ENCODE measurements at places on chromosomes 16 and 17. TPM values are rescaled to one million over a fixed set of nuclear protein-coding genes. Genes with fewer than 3 reads are reported as not detected.

Gene LRRC3C
- total RNA-seq: not detected

DNA sequence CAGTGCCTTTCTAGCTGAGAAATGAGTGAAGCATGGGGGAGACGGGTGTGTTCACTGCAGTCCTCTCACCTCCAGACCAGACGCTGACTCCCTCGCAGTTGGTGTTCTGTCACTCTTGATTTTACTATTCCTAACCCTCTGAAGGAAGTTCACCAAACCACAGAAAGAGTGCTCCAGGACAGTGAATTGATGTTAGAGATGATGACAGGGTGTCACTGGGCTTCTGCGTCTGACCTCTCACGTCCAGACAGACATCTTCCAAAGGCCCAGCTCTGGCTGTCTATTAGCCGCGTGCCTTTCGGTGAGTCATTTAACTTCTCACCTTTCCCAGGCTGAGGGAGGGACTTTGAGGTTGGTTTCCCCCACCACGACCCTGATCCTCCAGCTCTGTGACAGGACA, 8.2 kb downstream of the CRAMP1 start:
- no peak for DNase-seq

- no peak for DNase-seq
Measured at GRCh38 chr16:88956546-88957432, 20.2 kb downstream of the CBFA2T3 start.

GRCh38 chr16:35146031-35146710, 1686.8 kb downstream of the TP53TG3F start:
- no peak for DNase-seq

DNA sequence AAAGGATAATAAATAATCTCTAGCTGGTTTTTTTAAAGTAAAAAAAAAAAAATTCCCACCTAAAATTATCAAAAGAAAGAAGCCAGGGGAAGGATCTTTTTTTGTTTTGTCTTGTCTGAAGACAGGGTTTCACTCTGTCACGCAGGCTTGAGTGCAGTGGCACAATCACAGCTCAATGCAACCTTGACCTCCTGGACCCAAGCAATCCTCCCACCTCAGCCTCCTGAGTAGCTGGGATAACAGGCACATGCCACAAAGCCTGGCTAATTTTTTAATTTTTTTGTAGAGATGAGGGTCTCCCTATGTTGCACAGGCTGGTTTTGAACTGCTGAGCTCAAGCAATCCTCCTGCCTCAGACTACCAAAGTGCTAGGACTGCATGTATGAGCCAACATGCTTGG, 78.4 kb upstream of the STAC2 start:
- no peak for DNase-seq

DNA sequence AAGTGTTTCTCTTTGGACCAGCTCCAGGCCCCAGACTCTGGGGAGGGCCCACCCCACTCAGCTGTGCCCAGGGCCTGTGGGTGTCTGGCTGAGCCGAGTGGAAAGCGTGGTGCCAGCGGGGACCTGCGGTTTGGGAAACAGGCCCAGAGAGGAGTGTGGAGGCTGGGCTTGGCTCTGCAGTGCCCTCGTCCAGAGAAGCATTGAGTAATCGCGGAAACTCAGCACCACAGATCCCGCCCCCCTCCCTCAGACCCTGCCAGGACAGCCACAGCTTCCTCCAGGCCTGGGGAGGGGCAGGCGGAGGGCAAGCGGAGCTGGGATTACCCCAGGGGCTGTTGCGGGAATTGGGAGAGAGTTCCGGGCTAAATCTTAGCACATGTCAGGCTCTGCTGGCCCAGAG, 14.6 kb upstream of the PITPNA start:
- no peak for DNase-seq

DNA sequence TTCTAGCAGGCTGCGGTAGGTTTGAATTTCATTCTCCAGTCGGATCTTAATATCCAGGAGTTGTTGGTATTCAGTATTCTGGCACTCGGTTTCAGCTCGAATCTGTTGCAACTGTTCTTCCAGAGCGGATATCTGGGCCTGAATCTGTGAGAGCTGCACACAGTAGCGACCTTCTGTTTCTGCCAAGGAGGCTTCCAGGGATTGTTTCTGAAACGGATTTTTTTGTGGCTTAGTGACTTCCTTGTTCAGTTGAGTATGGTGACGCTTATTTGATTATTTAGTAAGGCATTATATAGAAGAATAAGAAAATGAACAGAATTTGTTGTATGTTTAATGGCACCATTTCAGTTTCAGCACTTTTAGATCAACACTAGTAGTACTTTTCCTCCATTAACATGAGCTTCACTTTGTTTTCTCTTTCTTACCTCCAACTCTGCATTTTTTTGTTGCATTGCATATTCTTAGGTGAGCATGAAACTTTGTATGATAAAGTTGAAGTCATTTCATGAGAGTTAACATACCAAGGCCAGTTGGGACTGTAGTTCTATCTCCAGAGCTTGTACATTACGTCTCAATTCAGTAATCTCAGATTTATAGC, 2.8 kb downstream of the KRT10 start:
- no peak for DNase-seq

DNA sequence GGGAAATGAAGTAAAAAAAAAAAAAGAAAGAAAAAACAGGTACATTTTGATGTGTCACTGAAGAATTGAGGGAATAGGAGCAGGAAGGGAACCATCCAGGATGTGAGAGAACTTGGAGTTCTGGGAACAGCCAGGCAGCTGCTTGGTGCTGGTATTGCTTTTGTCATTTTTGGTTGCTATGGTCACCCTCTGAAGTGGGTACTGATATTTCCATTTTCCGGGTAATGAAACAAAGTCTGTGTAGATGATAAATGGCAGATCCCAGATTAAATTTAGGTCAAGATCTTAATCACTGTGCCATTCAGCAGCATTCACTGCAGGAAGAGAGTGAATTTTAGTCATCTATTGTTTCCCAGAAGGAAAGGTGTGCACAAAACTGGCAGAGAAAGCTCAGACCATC, 93.6 kb downstream of the ABCA8 start:
- no peak for DNase-seq

GRCh38 chr16:20049831-20050230, 23.9 kb downstream of the GPR139 start:
- no peak for DNase-seq

DNA sequence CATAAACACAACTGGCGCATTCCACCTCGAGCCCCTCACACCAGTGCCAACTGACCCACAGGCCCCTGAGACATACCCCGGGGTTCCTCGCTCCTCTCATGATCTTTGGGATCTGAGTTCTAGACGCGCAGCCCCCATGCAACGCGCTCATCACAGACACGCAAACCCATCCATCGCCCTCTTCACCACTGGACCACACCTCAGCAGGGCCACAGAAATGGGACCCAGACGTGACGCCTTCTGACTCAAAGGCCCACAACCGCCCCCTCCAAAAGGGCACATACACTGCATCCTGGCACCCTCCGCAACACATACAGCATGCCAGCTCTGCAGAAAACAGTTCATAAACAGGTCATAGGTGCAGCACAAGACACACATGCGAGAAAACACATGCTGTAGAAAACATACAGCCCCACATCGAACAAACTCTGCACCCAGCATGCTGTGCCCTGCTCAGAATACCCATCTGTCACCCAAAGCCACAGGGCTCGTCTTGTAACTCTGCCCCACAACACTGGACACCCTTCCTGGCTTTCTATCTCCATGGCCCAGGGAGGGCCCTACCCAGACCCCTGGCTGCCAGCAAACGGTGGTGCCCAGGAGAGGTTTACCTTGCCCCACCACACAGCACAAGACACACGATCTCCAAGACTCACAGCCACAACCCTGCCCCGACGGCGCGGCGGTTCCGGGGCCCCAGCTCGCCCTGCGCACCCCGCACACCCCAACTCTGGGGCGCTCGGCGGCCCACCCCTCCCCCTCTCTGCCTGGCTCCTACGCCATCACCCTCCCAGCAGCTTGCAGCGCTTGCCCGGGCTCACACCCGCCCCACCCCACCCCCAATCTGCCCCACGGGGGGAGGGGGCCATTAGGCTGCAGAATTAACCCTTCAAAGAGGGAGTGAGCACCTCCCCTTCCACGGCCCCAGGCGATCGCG, 887 bp downstream of the ZBTB4 start:
- DNase-seq: peak; percentile 64

GRCh38 chr16:15487336-15488284, 53.2 kb downstream of the BMERB1 start:
- no peak for DNase-seq

Gene PRSS33
- total RNA-seq: not detected

DNA sequence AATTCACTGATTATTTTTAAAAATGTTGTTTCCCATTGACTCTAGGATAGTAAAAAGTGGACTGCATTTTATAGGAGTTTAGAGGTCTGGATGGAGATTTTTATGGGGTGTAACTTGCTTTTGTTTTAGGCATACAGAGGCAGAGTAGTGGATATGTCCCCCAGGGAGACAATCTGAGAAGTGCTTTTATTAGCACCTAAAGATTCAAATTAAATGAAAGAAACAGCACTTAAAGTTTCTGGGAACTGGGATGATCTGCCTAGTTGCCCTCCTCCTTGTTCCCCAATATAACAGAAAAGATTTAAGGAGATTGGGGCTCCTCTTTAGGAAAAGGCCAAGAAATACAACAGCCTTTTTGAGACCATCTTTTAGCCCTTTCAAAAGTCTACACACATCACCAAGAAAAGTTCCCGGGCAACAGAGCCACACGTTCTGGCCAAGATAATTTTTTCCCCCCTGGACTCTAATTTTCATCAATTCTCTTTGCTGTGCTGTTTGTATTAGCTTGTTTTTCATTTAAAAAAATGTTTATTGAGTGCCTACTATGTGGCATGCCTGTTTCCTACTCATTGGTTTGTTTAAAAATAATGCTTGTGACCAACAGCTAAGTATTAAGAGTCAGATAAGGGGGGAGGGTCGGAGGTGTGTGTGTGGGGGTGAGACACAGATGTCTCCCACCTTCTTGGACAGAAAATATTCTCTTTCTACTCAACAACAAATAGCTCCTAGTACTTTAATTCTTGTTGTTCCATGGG, 2.5 kb upstream of the IGF2BP1 start:
- no peak for DNase-seq

DNA sequence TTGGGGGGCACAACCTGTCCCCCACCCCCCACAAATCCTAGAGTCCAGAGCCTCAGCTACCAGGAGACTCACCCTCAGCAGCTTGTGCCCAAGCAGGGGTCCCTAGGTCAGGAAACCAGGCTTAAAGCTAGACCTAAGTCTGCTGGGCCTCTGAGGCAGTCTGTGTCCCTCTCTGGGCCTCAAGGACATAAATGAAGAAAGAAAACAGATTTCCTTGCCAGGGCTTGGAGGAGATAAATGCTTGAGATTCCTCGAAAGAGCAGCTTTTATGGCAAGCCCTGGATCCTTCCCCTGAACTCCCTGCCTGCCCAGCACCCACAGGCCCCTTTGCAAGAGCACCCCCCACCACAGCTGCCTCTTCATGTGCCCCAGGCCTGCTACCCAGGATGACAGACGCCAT, 3.3 kb downstream of the SRCIN1 start:
- DNase-seq: no peak

Gene PRSS22
- 0.92 TPM for total RNA-seq

- DNase-seq: no peak
Measured at GRCh38 chr17:12180644-12181261, 160.1 kb downstream of the MAP2K4 start.

Gene EPN3
- not detected for total RNA-seq

- no peak for DNase-seq
Measured at GRCh38 chr16:69928856-69929400, 22.2 kb upstream of the CLEC18A start.

- DNase-seq: no peak
Measured at GRCh38 chr16:276426-277077, 808 bp upstream of the RGS11 start.

Gene LLGL2
- total RNA-seq: 39.3 TPM

- no peak for DNase-seq
Measured at GRCh38 chr17:32491371-32492263, 4.8 kb downstream of the CDK5R1 start.

- no peak for DNase-seq
Measured at GRCh38 chr17:77382356-77382911, 241.7 kb downstream of the SEC14L1 start.

GRCh38 chr17:17448723-17449122, 28.1 kb upstream of the MED9 start:
- DNase-seq: no peak

Gene PRAC2
- total RNA-seq: not detected

DNA sequence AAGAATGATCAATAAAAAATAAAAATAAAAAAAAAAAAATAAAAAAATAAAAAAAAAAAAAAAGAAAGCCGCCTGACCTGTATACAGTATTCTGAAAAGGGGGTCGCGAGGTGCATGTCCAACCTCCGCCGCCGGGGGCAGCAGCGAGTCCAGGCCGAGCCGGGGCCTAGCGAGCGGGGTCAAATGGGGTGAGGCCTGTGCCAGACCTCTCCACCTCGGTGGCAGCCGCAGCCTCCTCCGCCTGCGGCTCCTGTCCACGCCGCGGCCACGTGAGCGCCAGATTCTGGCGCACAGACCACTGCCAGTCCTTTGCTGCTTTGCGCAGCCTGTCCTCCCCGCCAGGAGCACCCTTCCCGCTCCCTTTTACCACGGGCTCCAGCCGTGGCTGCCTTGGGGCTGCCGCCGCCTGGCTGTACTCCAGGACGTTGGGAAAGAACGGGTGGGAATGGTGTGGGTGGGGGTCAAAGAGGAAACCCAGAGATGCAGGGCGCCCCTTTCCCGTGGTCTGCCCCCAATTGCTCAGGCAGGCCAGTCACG, 2.4 kb upstream of the BCKDK start:
- peak; percentile 68 for DNase-seq

Measured in T-helper 17 cell (primary cell).